KG1 (cell line): ENCODE measurements at places on chromosomes 1 and 21.

GRCh38 chr1:149885339-149886120, 13.8 kb upstream of the BOLA1 start:
- DNase-seq, result peak; percentile 81

DNA sequence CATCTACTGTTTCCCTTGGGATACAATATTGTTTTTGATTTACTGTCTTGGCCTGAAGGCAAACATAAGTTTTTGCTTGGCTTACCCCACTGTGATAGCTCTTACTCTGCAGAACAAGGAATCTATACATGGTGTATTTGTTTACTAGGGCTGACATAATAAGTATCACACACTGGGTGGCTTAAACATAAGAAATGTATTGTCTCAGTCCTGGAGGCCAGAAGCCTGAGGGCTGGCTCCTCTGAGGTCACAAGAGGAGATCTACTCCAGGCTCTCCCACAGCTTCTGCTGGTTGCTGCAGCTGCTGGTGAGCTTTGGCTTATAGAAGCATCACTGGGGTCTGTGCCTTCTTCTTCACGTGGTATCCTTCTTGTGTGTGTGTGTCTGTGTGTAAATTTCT, 30.7 kb upstream of the IGSF5 start:
- no peak for DNase-seq

DNA sequence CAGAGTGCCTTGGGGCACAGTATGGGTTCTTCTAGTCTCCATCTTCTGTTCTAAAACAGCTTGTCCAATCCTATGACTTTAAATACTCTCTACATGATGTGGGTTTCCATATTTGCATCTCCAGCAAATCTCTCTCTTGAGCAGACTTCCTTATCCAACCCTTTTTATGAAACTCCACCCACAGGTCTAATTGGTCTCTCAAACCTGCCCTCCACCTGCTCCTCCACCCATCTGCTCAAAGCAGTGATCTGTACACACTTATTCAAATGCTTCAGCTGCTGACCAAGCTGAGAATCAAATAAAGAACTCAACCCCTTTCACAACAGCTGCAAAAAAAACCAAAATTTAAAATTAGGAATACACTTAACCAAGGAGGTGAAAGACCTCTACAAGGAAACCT, 11.5 kb downstream of the MCOLN2 start:
- DNase-seq, result no peak

DNA sequence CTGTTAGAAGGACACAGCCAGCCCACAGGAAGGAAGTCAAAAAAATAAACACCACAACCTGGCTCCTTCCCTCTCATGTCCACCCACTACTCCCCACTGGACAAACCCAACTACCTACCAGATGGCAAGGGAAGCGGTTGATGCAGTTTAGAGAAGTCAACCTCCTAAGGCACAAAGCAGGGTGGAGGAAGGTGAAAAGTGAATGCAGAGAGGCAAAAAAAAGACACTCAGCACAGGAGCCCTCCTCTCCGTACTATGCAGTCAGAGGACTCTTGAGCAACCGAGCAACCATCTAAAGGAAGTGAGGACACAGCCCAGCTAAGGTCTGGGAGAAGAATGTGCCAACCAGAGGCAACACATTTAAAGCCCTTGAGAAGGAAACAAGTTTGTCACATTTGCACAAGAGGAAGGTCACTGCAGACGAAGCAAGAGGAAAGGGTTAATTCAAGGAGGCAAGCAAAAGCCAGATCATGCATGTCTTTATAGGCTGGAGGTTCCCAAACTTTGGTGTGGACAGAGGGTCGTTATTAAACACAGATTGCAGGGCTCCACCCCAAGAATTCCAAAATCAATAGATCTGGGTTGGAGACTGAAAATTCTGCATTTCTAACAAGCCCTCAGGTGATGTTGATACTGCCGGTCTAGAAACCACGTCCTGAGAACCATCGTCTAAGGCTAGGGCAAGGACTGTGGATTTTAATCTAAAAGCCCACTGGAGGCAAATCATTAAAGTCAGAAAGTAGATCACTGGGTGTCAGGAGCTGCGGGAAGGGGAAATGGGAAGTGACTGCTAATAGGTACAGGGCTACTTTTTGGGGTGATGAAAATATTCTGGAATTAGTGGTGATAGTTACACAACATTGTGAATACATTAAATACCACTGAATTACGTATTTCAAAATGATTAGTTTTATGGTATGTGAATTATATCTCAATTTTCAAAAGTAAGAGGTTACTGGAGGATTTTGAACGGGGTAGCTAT, 19.7 kb downstream of the TP53BP2 start:
- DNase-seq, result no peak

- no peak for DNase-seq
Observed at GRCh38 chr1:24806588-24806987, 61.3 kb downstream of the CLIC4 start.

DNA sequence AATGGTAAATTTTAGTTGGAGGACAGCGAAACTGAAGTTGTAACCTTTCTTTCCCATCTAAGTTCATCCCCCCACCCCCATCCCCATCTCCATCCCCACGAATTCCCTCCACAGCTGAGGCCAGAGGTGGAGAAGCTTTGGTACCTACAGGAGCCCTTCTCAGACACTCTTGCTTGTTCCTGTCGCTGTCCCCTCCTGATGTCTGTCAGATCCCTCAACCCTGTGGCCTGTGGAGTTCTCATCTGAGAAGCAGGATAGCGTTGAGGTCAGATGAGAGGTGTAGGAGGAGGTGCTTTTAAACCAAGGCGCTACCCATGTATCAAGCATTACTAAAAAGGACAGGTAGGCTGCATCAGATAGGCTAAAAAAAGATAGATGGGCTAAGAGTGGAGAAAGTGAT, 769 bp downstream of the NTPCR start:
- DNase-seq, result no peak

GRCh38 chr1:17890056-17890814, 135.1 kb downstream of the ACTL8 start:
- DNase-seq, result no peak

DNA sequence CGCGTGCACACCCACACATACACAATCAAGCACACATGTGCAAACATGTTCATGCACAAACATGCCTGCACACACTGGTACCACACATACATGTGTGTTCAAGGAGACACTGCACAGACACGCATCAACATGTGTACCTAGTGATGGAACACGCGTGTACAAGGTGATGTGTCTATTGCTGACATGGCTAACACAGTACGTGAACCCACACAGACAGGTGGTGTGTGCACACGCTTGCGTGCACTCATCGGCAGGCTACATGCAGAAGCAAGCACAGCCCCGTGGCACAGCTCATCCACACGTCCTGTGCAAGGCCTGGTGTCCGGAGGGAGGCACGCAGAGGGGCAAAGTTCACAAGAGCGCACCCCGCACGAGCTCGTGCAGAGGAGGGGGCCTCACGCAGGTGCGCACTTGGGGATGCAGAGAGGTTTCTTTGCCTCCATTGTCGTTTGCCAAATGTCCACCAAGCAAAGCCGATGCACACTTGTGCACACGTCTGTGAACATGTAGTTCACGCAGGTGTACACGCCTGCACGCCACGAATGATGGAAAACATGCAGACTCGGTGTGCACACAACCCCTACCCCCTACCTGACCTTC, 969 bp downstream of the ACAP3 start:
- no peak for DNase-seq

DNA sequence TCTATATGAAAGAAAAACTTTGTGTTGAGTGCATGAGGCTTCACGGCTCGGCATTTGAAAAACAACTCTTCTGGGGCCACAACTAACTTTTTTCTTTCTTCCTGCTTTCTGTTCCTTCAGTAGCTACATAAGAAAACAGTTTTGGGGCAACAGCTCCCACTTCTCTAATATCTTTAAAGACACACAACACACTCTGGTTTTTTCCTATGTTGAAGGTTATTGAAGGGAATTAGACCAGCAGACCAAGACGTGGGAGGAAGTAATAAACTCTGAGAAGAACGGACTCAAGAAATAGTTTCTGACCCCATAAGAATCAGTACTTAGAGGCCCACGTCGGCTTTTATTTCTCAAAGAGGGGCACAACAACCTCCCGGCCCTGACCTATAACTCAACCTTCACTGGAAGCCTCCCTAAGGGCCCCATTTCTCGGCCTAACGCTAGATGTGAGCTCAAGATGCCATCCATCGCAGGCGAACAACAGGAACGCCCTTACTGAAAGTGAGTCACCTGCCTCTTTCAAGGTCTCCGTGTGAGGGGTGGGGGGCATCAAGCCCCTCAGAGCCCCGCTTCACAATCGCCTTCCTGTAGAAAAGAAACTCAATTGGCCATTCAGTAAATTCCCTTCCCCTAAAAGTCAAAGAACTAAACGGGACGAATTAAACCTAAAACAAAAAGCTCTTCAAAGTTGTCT, 844 bp downstream of the ZMYM6 start:
- DNase-seq, result peak; percentile 25

DNA sequence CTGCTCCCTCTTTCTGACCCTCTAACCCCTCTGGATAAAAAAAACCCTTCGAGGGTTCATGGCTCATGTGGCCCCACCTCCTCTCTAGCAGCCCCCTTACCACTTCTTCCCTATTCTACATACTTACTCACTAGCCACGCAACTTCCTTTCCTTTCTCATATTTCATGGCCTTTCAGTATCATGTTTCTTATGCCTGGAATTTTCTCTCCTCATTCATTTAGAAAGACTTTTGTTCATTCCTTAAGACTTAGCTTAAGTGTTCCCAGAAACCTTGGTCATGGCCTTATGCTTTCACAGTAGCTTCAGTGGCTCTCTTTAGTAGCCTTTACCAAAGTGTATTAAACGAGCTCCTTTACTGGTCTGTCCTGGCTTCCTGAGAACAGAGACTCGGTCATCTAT, 6.1 kb downstream of the ACP6 start:
- DNase-seq, result no peak

DNA sequence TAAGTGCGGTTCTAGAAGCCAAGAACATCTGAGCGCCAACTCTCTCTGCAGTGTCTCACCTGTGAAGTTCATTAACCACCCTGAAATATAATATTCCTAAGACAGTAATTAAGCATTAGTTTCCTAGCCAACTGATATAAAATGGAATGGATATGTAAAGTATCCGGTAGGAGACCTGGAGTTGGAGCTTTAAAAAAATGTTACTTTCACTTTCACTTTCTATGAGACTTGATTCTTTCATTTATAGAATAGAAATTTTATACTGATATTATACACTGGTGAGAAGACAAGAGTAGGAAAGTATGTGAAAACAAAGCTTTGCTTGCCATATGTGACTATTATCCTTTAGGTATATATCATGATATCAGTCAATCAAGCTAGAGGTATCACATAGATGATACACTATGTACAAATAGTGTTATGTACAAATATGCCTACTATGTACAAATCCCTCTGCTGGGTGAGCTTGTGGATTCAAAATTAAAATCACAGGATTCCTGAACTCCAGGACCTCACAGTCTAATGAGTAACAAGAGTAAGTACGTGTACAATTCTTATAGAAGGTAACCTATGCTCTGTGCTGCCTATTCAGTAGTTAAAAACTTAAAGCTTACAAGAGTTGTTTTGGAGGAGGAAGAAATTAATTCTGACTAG, 934.2 kb downstream of the TTLL7 start:
- no peak for DNase-seq

DNA sequence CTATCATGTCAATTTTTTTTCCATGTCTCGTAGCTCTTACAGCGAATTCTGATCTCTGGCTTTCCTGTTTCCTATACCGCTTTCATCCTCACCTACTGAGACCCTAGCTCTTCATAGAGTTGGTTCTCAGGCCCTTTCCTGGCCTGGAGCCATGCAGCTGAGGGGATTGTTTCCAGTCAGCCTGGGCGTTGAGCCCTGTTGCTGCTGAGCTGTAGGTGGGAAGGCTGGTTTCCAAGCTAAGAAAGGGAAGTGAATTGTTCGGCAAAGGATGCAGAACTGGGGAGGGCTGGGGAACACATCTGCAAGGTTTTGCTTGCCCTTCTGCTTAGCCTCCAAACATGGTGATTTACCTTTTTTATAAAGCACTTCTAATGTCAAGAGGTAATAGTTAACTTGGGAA, 41.5 kb downstream of the SPATA46 start:
- no peak for DNase-seq

DNA sequence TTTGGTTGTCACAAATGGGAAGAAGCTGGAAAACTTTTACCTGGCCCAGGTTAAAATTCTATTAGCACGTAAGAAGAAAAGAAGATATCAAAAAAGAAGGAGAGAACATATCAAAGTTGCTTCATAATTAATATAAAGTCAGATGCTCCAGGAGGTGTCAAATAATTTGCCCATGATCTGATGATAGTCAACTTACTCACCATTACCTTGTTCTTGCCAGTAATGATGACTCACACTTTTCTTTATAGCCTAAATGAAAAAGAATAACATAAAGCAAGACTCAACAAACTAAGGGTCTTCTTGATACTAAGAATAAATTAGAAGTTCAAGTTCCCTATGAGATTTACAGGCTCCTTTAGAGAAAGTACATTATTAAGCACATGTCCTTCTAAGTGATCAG, 580.4 kb downstream of the TTLL7 start:
- no peak for DNase-seq

DNA sequence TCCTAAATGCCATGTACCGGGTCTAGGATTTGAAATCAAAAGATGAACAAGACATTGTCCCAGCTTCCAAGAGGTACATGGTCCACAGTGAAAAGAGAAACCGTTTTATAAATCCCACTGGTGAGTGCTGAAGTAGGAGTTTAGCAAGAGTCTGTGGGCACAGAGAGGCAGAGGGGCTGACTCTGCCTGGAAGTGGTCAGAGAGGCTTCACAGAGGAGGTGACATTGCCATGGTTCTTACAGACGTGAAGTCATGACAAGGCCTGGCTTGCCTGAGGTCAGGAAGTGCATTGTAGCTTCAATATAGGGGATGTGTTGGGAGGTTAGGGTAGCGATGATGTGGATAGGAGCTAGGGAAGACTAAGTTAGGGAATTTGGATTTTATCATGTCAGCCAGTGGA, 28.4 kb downstream of the MAPKAPK2 start:
- DNase-seq, result no peak

DNA sequence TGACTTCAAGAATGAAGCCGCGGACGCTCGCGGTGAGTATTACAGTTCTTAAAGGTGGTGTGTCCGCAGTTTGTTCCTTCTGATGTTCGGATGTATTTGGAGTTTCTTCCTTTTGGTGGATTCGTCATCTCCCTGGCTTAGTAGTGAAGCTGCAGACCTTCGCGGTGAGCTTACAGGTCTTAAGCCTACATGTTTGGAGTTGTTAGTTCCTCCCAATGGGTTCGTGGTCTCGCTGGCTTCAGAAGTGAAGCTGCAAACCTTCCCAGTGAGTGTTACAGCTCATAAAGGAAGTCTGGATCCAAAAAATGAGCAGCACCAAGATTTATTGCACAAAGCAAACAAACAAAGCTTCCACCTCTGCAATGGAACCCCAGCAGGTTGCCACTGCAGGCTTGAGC, 14.7 kb downstream of the LDLRAD1 start:
- DNase-seq, result no peak
